Fibroblast of the conjunctiva (primary cell): ENCODE measurements at places on chromosomes 4 and X.

DNA sequence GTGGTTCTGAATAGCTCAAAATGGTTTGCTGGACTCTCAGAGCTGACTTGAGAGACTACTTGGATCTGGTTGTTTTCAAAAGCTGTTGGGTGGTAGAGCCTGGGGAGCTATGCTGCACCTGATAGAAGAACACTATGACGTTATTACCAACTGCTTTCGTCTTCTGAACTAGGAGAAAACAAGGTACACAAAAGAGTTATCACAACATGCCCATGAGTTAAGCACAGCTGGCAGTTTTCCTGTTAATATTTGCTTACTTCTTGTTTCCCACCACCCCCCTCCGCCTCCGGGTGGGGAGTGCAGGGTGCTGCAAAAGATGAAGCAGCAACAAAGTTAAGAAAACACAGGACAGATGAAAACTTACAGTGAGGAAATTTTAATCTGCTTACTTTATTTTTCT, 69.1 kb downstream of the RASL11B start:
- DNase-seq = no peak

DNA sequence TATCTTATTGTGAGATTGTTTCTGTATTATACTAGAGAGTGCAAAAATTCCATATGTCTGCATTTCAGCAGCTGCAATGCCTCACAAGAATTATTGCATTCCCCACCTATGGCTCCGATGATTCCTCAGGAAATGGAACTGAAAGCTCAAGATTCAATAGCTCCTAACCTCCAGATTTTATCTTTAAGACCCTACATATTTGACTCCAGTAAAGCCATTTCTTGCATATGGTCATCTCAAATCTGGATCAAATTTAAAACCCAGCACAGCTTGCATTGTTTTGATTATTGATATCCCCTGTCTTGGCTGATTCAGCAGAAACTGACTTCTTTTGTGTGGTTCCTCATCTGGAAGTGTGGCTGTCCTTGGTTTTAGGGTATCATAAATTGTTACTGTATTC, 142.6 kb downstream of the CORIN start:
- DNase-seq = no peak

- DNase-seq = no peak
Measured at GRCh38 chr4:76312457-76312856, 5.9 kb downstream of the STBD1 start.

- DNase-seq = no peak
Measured at GRCh38 chrX:130171446-130172126, at the start of gene RAB33A. TSS of gene RAB33A (plus strand) at chrX:130171962. CDS start at chrX:130172063, 101 bp downstream.

DNA sequence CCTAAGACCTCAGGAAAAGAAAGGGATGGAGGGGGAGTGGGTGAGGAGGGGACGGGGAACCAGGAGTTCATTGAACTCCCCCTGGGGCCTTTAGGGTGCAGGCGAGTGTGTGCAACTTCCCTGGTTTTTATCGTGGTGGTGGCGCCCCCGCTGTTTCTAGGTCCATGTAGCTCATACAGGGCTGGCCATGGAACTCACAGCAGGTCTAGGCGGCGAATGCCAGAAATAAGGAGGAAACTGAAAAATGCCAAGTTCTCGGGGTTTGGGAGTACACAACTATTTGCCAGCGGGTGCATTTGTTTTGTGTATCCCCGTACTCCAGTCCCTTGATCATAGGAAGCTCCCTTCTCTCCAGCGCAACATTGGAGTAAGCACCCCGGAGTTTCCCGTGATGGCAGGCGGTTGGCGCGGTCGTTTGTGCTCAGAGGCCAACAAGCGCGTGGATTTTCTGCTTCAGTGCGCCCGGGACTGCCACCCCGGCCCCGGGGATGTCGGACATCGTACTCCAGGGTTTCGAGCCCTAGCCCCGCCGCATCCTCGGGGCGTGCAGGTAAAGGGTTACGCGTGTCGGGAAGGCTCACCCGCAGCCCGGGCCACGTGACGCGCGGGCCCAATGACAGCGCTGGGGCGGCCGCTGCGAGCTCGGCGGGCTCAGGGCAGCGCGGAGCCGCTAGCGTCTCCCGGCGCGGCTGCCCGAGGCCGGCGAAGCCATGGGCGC, 208.9 kb downstream of the NWD2 start:
- DNase-seq = no peak

GRCh38 chrX:18353931-18354368, 538 bp downstream of the SCML2 start:
- no peak for DNase-seq

GRCh38 chr4:109690690-109691410, 12.4 kb downstream of the CASP6 start:
- no peak for DNase-seq

DNA sequence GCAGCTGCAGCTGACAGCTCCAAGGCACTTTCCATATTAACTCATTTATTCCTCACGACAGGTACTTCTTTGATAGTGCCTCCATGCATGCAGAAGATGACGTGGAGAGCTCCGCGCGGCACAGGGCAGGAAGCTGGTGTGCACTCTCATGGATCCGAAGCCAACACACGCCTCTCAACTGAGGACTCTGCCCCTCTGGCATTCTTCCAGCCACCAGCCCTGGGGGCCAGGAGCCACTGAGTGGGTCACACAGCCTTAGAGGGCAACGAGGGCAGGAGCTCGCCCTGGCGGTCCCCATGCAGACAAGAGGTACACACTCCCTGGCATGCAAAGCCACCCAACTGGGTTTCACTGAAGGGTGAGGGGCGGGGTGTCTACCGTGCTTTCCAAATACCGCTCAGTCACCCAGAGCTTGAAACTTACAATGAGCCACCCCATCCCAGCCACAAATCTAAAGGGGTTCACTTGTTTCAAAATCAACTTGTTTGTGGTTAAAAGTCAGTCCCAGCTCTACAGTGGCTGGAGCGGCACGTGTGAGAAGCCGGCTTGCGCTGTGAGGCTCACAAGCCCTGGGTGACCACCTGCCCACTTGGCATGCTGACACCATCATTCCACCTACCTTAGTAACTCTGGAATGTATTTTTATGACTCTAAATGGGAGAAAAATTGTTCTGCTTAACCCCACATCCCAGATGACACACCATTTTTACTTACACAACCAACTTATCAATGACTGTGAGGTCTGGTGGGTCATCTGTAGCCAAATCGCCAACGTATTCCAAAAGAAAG, 16.2 kb downstream of the NOP14 start:
- DNase-seq = no peak

GRCh38 chrX:773292-774025, 142.9 kb downstream of the SHOX start:
- no peak for DNase-seq

DNA sequence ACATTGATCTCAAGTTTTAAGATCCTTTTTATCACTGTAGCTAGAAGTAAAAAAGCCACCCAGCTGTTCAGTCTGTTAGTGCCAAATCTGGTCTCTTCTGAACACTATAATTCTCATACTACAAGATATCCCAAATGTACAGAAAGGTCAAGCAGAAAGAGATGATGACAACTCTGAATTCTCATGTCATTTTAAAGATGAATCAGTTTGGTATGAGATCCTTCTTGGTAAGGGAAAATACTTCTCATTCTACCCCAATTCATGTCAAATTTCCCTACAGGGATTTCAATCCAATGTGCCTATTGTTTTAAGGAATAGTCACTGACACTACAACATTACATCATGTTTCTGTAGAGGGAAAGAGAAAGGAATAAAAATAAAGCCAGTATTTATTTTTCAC, 184.5 kb downstream of the CPEB2 start:
- DNase-seq = no peak

- DNase-seq = no peak
Measured at GRCh38 chr4:100486496-100486895, 31.3 kb downstream of the EMCN start.

GRCh38 chrX:109281483-109282275, 200.2 kb downstream of the GUCY2F start:
- DNase-seq = no peak

- DNase-seq = no peak
Measured at GRCh38 chrX:76550016-76550415, 122.5 kb downstream of the MAGEE1 start.

DNA sequence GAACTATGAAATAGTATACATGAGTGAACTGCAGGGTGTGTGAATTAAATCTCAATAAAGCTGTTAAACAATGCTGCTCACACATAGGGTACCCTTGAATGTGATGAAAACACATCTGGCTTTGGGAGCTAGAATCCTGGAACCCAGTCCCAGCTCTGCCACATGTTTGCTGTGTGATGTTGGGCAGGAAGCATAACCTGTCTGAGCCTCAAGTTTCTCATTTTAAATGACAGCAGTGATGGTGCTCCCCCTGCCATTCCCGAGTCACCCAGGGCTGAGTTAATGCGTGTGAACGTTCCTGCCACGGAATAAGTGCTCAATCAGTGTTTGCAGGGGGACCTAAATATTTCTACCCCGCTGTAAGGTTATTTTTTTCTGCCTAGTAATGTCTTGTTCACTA, 10.9 kb downstream of the EVC start:
- no peak for DNase-seq

- DNase-seq = no peak
Measured at GRCh38 chrX:96837808-96838207, 45.9 kb upstream of the RPA4 start.

DNA sequence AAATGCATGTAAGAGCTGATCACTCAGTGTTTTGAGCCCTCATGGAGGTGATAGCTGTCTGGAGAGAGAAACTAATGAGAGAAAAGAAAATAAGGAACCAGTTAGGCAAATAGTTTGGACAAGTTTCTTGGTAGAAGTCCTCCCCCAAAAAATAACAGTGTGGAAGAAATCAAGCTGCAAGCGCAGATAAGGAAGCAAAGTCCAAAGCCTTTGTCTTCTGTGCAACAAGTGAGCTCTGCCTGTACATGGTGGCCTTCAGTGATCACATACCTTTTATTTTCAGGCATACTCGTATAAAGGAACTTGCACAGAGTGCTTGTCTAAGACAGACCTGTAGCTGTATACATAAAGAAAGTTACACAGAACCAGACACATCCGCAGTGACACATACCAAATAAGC, 2.5 kb upstream of the UGT2A3 start:
- no peak for DNase-seq

- no peak for DNase-seq
Measured at GRCh38 chr4:7460566-7460965, 25.8 kb upstream of the PSAPL1 start.

DNA sequence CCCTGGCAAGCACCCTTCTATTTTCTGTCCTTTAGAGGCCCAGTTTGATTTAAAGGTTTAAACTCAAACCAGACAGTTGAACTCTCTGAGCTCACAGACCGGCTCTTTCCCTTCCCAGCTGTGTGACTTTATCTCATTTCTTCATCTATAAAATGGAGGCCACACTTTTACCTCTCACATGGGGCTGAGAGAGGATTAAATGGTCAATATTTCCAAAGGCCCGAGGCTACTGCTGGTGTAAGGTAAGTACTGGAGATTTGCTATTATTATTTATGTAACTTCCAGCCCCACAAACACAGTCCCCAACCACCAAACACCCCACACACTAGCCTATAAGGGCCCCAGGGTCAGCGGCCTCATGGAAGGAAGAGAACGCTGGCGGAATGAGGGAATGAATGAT, 13.6 kb upstream of the CYTL1 start:
- no peak for DNase-seq

- DNase-seq = no peak
Measured at GRCh38 chr4:152115794-152116193, 355.0 kb upstream of the GATB start.

- DNase-seq = no peak
Measured at GRCh38 chrX:7730071-7730470, 112.9 kb upstream of the VCX start.

GRCh38 chrX:133542476-133542875, 127.2 kb upstream of the GPC4 start:
- DNase-seq = peak; percentile 35

- no peak for DNase-seq
Measured at GRCh38 chr4:2254665-2255500, 7.0 kb downstream of the MXD4 start.

DNA sequence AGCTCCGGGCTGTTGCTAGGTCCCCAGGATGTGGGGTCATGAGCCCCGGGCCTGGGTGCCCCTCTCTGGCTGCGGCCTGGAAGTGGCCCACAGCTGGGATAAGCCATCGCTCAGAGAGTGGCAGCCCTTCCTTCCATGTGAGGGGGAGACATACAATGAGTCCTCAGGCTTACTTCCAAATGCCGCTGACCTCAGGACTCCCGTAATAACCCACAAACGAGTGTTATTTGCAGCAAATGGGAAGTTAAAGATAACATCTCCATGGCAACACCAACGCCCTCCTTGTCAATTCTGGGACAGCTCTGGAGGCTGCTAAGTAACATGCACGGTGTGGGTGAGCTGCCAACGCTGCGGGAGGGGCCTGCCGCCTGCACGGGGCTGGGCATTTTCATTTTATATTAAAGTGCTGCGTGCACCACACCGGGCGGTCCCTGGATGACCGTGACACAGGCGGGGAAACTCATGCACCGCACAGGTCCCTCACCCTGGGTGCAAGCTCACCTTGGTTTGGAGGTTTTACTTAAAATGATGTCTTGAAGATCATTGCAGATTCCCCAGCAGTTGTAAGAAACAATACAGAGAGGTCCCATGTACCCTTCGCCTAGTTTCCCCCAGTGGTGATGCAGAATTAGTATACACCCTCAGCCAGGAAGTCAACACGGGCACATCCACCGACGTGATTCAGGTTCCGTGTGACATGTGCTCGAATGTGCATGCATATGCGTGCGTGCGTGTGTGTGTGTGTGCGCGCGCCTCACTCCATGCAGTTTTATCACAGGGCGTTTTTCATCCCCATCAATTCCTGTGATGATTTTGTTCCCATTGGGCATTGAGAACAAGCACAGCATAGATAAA, 79.4 kb downstream of the ABLIM2 start:
- DNase-seq = no peak
